Effector memory CD4-positive, alpha-beta T cell (primary cell): ENCODE measurements at places on chromosomes 6 and 20.

DNA sequence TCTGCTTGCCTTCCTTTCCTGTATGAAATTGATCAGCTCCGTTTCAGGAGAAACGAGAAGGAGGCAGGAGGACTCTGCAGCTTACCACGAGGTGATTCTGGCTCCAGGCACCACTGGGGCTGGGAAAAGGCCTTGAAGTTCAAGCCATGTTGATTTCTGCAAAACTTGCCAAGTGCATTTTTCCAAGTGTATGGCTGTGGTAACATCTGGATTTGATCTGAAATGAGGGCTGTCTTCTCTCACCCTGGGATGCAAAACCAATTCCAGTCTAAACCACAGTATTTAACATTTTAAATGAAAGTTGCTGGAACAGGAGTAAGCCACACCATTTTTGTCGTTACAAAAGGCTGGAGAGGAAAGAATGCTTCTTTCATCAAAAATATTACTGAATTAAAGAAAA is 36.1 kb upstream of the FAM210B start:
- no peak for DNase-seq

- no peak for DNase-seq
Observed at GRCh38 chr6:13146442-13146841, 181.9 kb downstream of the TBC1D7 start.

DNA sequence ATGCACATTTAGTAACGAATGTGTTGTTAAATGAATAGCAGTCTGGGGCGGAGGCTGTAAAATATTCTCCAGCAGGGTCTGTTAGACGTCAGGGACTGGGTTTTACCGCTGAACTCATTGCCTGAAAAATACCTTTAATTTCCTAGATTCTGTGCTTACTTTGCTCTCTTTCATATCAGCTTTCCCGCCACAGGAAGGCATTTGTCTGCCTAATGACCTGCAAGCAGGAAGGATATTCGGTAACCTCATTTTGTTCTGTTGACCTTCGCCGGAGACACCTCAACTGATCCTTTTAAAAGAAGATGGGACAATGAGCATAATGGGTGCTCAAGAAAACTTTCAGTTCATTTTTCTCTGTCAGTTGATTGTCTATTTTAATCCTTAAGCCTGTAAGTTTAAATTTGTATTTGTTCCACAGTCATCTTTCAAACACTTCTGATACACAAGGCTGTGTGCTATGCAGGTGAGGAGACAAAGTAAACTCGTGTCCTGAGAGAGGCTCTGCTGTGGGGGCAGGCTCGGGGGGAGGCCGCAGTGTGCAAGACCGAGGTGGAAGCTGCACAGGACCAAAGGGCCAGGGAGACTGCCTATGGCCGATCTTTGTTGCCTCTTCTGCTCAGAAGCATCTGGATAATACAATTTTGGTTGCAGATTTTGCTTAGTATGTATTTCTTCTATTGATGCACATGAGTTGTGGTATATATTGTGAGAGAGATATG is 27.4 kb upstream of the SIM1 start:
- DNase-seq, result no peak

DNA sequence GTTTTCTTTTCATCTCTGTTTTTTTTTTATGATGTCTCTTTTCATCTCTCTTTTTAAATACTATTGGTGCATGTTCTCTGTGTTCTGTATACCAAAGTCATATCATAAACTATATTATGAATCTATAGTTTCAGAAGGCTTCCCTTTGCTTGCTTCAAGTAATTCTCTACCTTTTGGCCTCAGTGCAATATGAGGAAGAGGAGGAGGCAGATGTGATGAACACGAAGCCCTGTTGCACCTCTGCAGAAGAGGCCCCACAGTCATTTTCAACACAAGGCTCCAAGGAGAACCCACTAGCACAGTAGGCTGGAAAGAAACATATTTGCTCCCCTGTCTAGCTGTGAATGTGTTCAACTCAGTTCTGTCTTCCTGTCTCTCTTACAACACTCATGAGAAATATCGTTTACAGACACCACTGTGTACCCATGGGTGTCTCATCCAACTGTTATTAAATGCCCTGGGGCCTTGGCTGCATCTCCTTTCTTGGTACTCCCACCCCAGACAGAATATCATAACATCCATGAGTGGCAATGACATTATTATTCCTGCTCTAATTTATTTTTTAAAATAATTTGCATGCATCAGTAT is 122.6 kb upstream of the SHLD1 start:
- no peak for DNase-seq

GRCh38 chr6:165830761-165831160 is 167.7 kb upstream of the PDE10A start:
- DNase-seq, result no peak

DNA sequence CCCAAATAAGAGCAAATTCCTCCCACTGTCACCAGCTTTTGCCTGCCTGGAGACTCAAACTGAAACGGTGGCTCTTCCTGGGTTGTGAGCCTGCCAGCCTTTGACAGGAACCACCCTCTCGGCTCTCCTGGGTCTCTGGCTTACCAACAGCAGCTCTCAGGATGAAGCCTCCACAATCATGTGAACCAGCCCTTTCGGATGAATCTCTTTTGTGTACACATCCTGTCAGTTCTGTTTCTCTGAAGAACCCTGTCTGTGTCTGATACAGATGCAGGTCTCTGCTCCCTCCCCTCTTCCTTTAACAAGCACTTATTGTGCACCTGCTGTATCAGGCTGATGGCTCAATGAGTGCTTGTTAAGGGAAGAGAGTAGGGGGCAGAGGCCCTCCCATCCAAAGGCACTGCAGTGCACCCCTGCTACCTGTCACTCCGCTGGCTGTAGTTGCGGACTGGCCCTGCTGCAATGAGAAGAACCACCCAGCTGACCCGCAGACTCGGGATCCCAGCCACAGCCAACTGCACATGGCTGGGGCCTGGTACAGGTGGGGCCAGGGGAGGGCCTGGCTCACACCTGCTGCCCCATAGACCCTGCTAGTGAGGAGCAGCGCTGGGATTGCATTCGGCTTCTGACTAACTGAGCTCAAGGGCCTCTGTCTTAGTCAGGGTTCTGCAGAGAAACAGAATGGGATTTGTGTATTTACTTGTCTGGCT is 120.1 kb upstream of the PMEPA1 start:
- DNase-seq, result no peak

DNA sequence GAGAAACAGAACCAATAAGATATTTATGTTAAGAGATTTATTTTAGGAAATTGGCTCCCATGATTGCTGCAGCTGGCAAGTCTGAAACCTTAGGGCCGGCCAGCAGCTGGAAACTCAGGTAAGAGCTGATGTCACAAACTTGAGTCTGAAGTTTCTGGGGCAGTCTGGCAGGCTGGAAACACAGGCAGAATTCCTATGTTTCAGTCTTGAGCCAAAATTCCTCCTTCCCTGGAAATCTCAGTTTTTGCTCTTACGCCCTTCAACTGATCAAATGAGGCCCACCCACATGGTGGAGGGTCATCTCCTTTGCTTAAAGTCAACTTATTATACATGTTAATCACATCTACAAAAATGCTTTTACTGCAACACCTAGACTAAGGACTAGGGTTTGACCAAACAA is 184.1 kb downstream of the SOD2 start:
- DNase-seq, result no peak

GRCh38 chr6:14756340-14756739 is 489.5 kb upstream of the JARID2 start:
- DNase-seq, result no peak
